NCI-H774 (cell line): ENCODE measurements at places on chromosomes 2 and 18.

DNA sequence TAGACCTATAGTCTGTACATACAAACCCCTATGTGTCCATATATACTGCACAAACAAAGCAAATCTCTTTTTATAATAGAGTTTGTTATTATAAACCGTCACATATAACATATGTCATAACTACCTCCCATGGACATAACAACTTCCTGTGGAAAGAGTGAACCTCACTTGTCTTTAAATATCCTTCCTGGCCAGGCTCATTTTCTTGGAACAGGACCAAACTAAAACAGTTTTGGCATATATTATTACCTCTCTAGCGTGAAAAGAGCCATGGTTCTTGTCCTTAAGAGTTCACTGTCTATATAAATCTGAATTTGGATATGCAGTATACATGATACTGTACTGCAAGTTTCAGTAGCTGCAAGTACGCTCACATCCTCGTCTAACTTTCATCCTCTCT lies 28.3 kb upstream of the DNAJC27 start:
- DNase-seq: no peak

GRCh38 chr2:12168791-12169388 lies 422.5 kb downstream of the LPIN1 start:
- no peak for DNase-seq

- no peak for DNase-seq
Measured at GRCh38 chr2:143284087-143284675, 155.0 kb downstream of the ARHGAP15 start.

DNA sequence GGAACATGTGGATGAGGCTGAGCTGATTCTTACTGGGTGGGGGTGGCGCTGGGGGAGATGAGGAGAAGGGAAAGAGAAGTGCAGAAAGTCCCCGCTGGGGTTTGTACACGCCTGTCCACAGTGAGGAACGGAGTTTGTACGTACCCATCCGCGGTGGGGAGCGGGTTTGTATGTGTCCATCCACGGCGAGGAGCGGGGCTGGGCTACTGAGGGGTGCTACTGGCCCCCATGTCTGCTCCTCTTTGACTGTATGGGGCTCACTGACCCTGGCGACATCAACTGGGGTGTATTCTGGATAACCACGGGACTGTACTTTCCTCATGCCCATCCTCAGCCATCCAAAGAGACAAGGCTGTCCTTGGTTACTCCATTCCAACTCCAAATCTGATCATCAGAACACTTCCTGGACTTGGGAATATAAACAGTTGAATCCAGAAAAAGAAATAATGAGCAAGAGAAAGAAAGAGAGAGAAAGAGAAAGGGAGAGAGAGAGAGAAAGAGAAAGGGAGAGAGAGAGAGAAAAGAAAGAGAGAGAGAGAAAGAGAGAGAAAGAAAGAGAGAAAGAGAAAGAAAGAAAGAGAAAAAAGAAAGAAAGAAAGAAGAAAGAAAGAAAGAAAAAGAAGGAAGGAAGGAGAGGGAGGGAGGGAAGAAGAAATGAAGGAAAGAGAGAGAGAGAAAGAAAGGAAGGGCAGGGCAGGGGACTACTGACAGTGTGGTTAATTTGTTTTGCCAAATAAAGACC lies 21.0 kb downstream of the MAL start:
- DNase-seq: no peak
